ENCODE measurements at places on chromosomes 4 and X.

- DNase-seq, result no peak
Measured at GRCh38 chrX:153723351-153724251, 586 bp downstream of the BCAP31 start.

DNA sequence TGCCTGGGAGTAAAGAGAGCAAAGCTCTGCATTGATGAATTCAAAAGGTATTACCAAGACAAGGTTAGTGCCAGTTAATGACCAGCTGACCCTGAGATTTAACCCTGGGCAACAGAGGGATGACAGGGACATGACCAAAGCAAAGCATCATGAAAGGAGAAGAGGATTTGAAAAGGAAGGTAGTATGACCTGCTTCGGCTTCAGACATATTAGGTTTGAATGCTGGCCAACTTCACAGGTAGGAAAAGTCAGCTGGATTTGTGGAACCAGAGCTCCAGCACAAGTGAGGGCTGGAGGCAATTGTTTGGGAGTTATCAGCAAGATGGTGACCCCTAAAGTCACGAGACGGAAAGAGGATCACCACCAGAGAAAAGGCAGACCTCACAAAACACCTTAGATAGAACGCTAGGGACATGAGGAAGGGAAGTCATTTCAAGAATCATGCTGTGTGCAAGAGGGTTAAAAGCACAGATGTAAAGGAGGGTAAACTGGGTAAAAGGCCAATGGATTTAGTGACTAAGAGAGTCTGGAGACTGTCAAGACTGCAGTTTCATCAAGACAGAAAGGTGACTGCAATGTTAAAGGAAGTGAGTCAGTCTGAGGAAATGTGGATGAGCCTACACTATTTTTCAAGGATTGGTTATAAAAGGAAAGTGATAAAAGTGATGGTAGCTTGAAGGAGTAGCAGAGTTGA, 45.6 kb downstream of the SH3RF1 start:
- no peak for DNase-seq

- no peak for DNase-seq
Measured at GRCh38 chrX:49040376-49040955, 2.7 kb downstream of the TFE3 start.

GRCh38 chr4:187270154-187270553, 546.5 kb upstream of the FAT1 start:
- DNase-seq, result no peak

DNA sequence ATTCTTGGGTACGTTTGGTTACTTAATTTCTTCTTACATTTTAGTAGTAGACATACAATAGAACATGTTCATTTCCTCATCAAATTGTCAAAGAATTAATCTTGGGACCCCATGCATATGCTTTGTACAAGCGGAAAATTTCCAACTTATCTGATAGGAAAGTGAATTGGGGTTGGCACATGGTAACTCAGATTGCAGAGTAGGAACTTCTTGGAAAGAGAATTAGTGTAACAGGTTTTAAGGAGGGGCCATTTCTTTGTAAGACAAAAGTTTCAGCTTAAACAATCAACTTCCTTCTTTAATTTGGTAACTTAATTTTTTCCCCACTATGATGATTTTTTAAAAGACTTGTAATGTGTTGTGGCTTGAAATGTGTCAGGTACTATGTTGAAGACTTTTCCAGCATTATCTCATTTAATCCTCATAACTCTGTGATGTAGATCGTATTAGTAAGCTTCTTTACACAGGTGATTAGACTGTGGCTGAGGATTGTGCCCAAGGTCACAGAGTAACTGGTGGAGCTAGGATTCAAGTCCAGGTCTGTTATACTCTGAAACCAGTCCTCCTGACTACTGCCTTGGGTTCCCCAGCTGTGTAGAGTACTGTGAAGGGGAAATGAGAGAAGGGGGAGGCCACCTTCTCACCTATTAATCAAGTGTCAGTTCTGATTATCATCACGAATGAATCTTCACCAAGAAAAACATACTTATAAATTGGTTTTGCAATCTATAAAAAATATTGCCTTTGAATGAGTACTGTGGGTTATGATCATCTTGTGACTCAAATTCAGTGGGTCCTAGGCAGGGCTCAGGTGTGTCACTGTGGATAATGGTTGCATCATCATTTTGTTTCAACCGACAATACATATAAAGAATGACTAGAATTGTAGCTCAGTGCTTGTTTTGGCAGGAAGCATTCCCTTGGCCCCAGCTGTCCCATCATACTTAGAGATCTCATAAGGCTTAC, 4.3 kb downstream of the GK start:
- DNase-seq, result no peak

- DNase-seq, result no peak
Measured at GRCh38 chr4:145260091-145260490, 79.7 kb upstream of the OTUD4 start.

DNA sequence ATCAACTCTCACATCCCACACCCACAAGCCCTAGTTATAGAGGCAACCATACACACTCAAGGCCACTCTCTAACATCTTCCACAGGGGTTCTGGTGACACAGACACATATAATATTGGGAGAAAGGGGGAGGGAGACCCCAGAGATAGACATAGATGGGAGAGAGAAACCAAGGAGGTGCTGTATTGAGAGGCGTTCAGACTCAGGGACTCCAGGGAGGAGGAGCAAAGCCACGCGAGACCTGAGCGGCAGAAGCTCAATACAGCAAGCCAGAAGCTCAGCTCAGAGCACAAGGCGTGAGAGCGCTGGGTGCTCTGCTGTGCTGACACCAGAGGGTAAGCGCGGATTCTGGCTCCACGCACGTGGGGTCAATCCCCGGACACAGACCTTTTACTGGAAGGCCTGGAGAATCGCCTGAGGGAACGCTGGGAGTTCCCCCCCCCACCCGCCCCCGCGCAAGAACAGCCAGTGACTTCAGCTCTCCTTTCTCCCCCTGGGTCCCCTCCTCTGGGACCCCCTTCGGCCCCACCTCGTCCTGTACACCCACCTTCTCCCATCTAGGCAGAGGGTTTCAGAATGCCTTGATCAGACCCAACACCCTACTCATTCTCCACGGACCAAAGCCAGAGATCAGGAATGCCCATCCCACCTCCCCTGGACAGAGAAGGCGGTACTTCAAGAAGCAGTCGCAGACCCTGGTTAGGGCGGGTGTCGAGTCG, 8.7 kb downstream of the MSX1 start:
- no peak for DNase-seq

DNA sequence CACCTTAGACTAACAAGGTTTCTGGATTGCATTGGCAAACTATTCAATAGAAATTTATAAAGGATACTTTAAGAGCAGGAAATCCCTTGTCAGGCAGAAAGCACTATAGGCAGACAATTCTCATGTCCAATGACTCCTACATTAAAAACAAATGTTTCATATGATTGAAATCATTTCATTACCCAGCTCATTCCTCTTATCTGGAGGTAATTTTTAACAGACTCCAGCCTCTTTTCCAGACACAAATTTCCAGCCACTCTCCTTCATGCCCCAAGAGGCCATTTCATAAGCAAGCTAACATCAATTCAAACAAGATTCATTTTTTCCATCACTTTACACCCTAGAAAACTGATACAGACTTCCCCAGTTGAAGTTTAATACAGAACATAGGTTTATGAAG, 495.1 kb upstream of the FRG1 start:
- DNase-seq, result no peak

GRCh38 chr4:23333946-23334878, 555.6 kb downstream of the PPARGC1A start:
- no peak for DNase-seq

- DNase-seq, result no peak
Measured at GRCh38 chr4:54929459-54929858, 195.9 kb downstream of the KDR start.

GRCh38 chr4:94758700-94759399, 1.1 kb downstream of the BMPR1B start:
- DNase-seq, result no peak

GRCh38 chrX:140933874-140934655, 68.3 kb upstream of the SPANXB1 start:
- DNase-seq, result no peak

GRCh38 chr4:41540687-41541086, 2.7 kb downstream of the LIMCH1 start:
- no peak for DNase-seq

GRCh38 chr4:168880811-168881595, 129.1 kb downstream of the CBR4 start:
- DNase-seq, result no peak

- DNase-seq, result no peak
Measured at GRCh38 chr4:37236165-37236564, 8.4 kb upstream of the NWD2 start.

GRCh38 chrX:100649550-100650356, 5.8 kb downstream of the SRPX2 start:
- DNase-seq, result no peak

DNA sequence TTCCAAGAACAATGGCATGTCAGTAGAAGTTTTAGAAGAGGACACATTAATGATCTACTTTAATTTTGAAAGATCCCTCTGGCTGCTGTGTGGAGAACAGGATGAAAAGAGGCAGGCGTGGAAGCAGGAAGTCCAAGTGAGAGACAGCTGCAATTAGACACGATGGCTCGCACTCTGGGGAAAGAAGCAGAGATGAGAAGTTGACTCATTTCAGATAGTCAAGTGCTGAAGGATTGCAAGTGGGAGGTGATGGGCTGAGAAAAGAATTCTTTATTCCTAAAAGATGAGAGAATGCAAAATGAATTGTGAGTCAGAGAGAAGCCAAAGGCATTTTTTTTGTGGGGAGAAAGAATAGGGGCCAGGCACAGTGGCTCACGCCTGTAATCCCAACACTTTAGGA, 16.5 kb downstream of the RXFP1 start:
- no peak for DNase-seq

DNA sequence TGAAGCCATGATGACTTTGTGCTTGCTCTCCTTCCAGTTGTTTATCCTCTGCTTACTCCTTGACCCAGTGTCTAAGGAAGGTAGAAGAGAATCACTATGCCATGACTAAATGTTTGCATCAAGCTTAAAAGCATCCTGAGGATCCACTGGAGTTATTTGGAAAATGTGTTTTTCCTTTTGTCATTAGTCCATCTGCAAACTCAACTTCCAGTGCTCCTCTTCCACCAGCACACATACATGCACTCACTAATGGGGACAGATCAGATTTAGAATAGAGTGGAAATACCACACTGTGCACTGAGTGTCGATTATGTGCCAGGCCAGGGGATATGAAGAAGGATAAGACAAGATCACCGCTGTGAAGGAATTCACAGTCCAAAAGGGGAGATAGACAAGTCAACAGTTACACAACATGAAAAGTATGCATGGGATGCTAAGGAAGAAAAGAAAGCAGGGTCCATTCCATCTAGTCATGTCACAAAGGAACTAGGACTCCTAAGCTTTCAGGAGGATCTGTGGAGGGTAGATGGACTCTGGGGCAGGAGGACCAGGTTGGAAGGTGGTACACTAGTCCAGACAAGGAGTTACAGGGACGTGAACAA, 1.9 kb downstream of the OCIAD2 start:
- DNase-seq, result no peak

GRCh38 chr4:159193046-159193620, 90.3 kb downstream of the RAPGEF2 start:
- DNase-seq, result no peak

GRCh38 chrX:2566055-2566454, 65.3 kb upstream of the DHRSX start:
- DNase-seq, result no peak

- DNase-seq, result no peak
Measured at GRCh38 chr4:15240764-15241163, 187.1 kb upstream of the C1QTNF7 start.

- DNase-seq, result no peak
Measured at GRCh38 chrX:118780509-118780908, 43.1 kb upstream of the ZCCHC12 start.

GRCh38 chrX:114675365-114675764, 91.5 kb downstream of the HTR2C start:
- no peak for DNase-seq

DNA sequence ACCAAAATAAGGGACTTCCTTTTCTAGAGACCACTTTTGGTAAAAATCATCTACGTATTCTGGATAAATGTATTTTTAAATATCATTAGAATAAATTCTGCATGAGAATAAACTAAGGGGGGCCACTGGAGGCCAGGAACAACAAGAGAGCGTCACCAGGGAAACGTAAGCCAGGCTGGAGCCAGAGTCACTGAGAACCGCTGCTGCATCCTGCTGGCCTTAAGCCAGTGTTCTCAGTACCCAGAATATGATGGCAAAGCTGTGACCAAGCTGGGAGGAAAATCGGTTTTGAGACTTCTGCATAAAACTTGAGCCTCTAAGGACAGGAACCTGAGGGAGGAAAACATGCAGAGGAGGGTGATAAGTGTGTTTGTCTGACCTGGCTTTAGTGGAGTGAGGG, 63.0 kb upstream of the FAM9A start:
- DNase-seq, result no peak

GRCh38 chr4:92270908-92271307, 32.9 kb upstream of the GRID2 start:
- no peak for DNase-seq

All from GM18507 (cell line).